ENCODE measurements at places on chromosomes 6 and 20.
A peak's percentile ranks its signal among the peaks of the same experiment; 100 is the strongest.

DNA sequence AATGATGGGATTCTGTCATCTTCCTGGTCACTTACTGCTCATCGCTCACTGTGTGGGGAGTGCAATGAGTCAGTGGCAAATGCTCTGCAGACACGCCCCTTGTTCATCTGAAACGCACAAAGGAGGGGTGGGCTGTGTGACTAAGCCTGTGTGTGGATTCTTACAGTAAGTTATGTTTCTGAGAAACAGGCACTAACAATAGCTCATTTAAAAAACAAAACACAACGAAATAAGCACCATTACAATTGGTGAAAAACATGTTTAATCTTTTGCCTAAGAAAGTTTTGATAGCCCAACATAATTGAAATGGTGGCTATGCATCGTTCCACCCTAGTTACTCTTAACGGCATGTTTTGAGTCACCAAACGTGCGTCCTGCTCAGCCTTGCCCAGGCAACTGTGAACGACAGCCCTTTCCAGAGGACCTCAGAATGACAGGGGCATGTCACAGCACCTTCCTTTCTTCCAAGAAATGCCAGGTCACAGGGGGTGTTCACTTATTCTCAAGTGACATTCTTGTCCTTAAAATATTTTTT, 118.4 kb upstream of the SGK1 start:
- DNase-seq = peak; percentile 98

GRCh38 chr20:53881362-53881761, 189.0 kb downstream of the BCAS1 start:
- DNase-seq = no peak

DNA sequence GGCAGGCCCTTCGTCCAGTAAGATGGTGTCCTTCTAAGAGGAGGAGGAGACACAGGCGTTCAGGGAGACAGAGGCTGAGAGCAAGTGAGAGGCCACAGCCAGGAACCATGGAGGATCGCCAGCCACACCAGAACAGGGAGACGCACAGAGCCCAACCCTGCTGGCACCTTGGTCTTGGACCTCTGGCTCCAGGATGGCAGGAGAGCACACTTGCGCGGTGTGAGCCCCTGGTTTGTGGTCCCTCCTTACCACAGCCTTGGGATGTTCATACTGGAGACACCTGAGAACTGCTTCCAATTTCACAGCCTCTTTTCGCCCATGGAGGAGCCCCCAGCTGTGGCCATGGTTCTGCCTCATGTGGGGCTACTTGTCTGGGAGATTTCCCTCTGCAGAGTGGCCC, 222.4 kb downstream of the DLL1 start:
- DNase-seq = no peak

DNA sequence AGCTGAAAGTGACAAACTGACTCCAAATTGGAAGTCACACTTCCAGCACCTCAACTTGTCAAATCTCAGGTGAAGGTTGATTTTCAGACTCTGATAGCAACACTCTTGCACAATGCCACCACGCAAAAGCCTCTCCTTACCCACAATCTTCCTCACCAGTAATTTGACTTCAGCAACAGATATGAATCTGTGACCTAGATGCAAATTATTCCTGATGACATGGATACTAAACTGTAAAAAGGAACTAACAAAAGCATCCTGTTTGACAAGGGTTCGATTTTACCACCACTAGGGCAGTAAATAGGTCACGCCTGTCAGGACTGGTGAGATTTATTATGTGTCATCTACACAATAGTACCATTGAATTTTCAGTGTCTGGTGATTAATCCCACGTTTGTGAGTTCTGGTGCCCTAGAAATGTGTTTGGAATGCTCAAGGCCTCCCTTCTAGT, 134.4 kb upstream of the COL21A1 start:
- no peak for DNase-seq

DNA sequence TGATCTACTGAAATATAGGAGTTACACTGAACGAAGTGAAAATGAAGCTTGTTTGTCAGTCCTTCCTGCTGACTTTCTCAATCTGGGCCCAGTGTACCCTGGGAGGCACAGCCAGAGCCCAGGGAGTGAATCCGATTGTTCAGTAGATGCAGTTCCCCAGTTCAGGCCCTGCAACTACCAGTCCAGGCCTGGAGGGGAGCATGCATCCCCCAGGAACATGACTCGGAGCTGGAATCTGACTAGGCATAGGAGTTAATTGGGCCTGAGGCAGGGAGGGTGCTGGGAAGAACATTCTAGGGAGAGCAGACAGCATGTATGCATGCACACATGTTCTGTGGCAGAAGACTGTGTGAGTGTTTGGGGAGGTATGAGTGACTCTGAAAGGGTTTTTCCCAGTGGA, 42.1 kb downstream of the PHACTR3 start:
- no peak for DNase-seq

- no peak for DNase-seq
Observed at GRCh38 chr6:159427771-159428170, 258.6 kb downstream of the FNDC1 start.

DNA sequence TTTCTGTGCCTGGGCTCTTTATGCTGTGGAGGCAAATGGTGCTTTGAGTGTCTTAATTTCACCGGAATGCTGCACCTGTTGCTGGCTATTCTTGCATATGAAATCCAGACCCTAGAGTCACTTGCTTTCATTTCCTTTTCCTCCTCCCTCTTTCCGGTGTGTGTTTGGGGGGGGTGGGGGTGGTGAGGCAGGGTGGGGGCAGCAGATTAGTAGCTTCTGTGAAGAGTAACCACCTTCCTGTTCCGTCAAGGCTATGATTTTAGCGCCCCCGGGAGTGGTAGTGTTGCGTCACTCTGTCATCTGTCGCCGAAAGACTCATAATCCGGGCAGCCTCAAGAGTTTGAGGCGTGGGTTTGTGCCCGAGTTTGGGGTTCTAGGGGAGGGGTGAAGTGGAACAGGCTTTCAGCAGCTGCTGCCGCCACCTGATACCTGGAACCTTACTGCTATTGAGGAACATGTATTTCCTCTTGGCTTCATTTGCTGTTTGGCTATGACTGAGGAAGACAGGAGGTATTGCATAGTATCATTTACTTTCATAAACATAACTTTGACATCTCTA, 49.1 kb downstream of the UTRN start:
- DNase-seq = no peak

GRCh38 chr6:142839686-142840040, 105.3 kb downstream of the HIVEP2 start:
- no peak for DNase-seq

- DNase-seq = peak; percentile 51
Observed at GRCh38 chr6:160766989-160767646, 65.1 kb downstream of the PLG start.

DNA sequence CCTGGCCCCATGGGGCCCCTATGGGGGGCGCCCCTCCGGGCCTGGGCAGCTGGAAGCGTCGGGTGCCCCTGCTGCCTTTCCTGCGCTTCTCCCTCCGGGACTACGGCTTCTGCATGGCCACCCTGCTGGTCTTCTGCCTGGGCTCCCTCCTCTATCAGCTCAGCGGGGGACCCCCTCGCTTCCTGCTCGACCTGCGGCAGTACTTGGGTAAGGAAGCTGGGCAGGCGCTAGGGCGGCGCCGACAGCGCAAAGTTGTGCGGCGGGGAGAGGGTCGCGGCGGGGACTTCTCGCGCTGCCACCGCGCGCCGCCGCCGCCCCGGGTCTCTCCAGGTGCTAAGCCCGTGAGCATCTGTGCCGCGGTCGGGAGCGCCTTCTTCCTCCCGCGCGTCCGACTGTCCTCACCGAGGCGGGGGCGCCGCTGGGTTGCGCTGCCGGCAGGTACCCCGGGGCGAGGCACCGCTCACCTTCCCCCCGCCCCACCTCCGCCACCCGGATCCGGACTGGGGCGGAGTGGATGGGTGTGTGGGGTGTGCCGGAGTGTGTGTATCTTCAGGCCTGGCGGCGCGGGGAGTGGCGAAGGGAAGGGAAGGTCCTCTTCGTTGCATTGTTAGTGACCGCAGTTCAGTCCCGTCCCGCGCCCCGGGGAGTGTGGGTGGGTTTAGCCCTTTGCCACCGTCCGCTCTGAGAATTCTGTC, 788 bp downstream of the UST start:
- DNase-seq = peak; percentile 28

GRCh38 chr20:47857187-47857568, 71.9 kb upstream of the SULF2 start:
- no peak for DNase-seq

- no peak for DNase-seq
Observed at GRCh38 chr6:143205585-143205984, 144.9 kb downstream of the AIG1 start.

- no peak for DNase-seq
Observed at GRCh38 chr6:10484912-10485311, 36.2 kb upstream of the GCNT2 start.

GRCh38 chr20:45701873-45702272, at the start of gene WFDC13:
WFDC13 (plus strand) TSS chr20:45702038; CDS start chr20:45702124, 86 bp downstream.
- no peak for DNase-seq

Data from fibroblast of pulmonary artery (primary cell).